ENCODE measurements at places on chromosomes 5 and 9. TPM values are rescaled to one million over a fixed set of nuclear protein-coding genes. Genes with fewer than 3 reads are reported as not detected.

Gene SLC34A3
- total RNA-seq, result not detected

DNA sequence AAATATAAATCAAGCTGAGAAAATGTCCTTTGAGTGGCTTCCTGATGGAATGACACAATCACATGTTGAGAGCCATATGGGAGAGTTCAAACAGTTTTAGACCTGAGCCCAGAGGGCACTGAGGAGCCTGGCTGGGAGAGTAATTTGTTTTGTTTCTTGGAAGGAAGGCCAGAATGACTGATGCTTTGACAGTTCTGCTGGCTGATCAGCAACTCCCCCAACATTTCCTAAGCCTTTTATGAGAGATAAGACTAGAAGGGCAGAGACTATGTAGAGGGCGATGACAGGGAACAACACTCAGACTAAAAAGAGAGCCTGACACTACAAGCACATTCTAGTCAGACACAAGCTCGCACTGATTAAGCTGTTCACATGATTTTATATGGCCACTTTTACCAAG, 169.2 kb downstream of the COX7C start:
- no peak for DNase-seq
- H3K4me3 ChIP-seq, result no peak overlapping the region
- no peaks in the 10 kb centered on the region for H3K36me3 ChIP-seq

- no peak overlapping the region for H3K27ac ChIP-seq
- H3K27me3 ChIP-seq, result no peaks in the 10 kb centered on the region
- no peak for DNase-seq
These were observed 27.9 kb downstream of the AGTPBP1 start for GRCh38 chr9:85713897-85714296.

GRCh38 chr5:81795666-81796065, 44.8 kb upstream of the SSBP2 start:
- no peaks in the 10 kb centered on the region for H3K27me3 ChIP-seq
- no peaks in the 10 kb centered on the region for H3K36me3 ChIP-seq
- no peaks in the 10 kb centered on the region for H3K4me1 ChIP-seq
- H3K27ac ChIP-seq, result no peak overlapping the region
- H3K4me3 ChIP-seq, result no peak overlapping the region

DNA sequence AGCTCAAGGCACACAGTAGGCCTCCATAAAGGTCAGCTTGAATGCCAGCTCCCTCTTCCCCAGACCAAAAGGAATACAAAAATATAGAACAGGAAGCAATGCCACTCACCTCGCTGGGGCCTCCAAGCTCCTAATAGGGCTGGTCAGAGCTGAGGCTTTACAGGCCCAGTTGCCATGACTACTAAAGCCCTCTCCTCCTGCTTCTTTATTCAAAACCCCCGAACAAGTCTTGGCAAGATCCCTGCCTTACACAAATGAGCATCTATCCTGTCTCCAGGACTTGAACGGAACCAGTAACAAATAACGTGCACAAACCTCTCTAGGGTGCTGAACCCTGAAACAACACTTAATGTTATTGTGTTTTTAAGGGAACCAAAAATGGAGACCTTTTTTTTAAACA, 136.3 kb downstream of the SIL1 start:
- no peak for DNase-seq
- no peak overlapping the region for H3K4me3 ChIP-seq
- H3K4me1 ChIP-seq, result no peaks in the 10 kb centered on the region

Gene WDR31
- 0.33 TPM for total RNA-seq

GRCh38 chr5:89098199-89098756, 215.3 kb upstream of the MEF2C start:
- H3K27me3 ChIP-seq, result no peaks in the 10 kb centered on the region
- DNase-seq, result no peak
- no peak overlapping the region for H3K4me3 ChIP-seq
- H3K27ac ChIP-seq, result no peak overlapping the region
- no peaks in the 10 kb centered on the region for H3K4me1 ChIP-seq

DNA sequence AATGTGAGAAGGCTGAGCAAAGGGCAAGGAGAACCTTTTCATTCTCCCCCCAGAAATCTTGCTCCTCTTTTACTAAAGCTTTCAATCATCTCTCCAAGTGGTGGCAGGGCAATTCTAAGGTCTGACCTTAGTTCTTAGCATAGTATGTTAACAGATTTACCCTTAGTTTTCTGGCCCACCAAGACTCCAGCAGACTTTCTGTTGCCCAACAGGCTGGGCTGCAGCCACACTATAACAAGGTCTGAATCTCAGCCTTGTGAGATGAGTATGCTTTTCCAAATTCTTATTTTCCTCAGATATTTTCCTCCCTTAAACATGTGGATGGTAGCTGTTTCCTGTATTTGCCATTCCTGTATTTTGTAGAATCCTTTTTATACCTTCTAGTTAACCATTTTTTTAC, 69.5 kb downstream of the NIPBL start:
- H3K27ac ChIP-seq, result no peak overlapping the region
- no peaks in the 10 kb centered on the region for H3K36me3 ChIP-seq
- H3K4me1 ChIP-seq, result peaks cover 34% of the 10 kb centered on the region
- H3K4me3 ChIP-seq, result no peak overlapping the region
- DNase-seq, result no peak

- no peaks in the 10 kb centered on the region for H3K27me3 ChIP-seq
- no peaks in the 10 kb centered on the region for H3K36me3 ChIP-seq
- no peak for DNase-seq
- no peak overlapping the region for H3K27ac ChIP-seq
- H3K4me3 ChIP-seq, result no peak overlapping the region
These were observed 566.0 kb downstream of the CAAP1 start for GRCh38 chr9:26326563-26326962.

- no peak overlapping the region for H3K27ac ChIP-seq
- H3K36me3 ChIP-seq, result no peaks in the 10 kb centered on the region
- DNase-seq, result no peak
- no peaks in the 10 kb centered on the region for H3K4me1 ChIP-seq
- H3K27me3 ChIP-seq, result no peaks in the 10 kb centered on the region
- no peak overlapping the region for H3K4me3 ChIP-seq
These were observed 21.1 kb downstream of the FAF2 start for GRCh38 chr5:176469296-176469695.

GRCh38 chr5:79738349-79738748, 48.7 kb downstream of the CMYA5 start:
- no peaks in the 10 kb centered on the region for H3K36me3 ChIP-seq
- H3K27ac ChIP-seq, result no peak overlapping the region
- no peak for DNase-seq
- H3K27me3 ChIP-seq, result no peaks in the 10 kb centered on the region
- peaks cover 41% of the 10 kb centered on the region for H3K4me1 ChIP-seq

- H3K4me3 ChIP-seq, result no peak overlapping the region
- no peak overlapping the region for H3K27ac ChIP-seq
- no peaks in the 10 kb centered on the region for H3K27me3 ChIP-seq
These were observed 124.4 kb downstream of the SSBP2 start for GRCh38 chr5:81626524-81626923.

- H3K4me1 ChIP-seq, result peaks cover 80% of the 10 kb centered on the region
- H3K36me3 ChIP-seq, result peaks cover 12% of the 10 kb centered on the region
- no peak for DNase-seq
- no peaks in the 10 kb centered on the region for H3K27me3 ChIP-seq
These were observed 1.0 kb downstream of the NAIF1 start for GRCh38 chr9:128065907-128066712.

DNA sequence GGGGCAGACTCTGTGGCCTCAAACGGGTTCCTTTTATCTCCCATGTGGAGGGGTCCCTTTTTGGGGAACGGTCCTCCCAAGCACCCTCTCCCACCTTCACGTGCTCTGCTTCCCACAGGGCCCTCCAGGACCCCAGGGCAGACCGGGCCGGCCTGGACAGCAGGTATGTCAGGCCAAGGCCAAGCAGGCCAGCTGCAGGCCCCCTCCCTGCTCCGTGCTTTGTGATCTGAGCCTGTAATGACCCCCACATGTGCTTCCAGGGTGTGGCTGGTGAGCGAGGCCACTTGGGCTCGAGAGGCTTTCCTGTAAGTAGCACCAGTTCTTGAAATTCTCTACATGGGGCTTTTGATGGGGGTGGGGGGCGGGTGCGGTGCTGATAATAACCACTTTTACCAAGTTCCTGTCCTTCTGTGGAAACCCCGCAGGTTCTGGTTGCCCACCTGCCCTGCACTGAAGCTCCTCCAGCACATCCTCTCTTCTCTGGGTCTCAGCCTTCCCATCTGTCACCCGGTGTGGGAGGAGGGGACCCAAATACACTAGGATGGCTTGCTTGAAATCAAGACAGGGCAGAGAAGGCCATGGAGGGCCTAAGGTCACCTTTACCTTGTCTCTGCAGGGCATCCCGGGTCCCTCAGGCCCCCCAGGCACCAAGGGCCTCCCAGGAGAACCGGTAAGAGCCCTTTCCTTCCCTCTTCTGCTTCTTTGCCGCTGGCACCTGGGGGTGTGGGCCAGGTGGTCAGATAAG, 57.9 kb upstream of the ORM1 start:
- no peaks in the 10 kb centered on the region for H3K4me1 ChIP-seq
- peak; percentile 8 for DNase-seq
- no peaks in the 10 kb centered on the region for H3K27me3 ChIP-seq
- no peaks in the 10 kb centered on the region for H3K36me3 ChIP-seq

GRCh38 chr5:68196876-68197275, 18.7 kb upstream of the PIK3R1 start:
- no peak overlapping the region for H3K27ac ChIP-seq
- DNase-seq, result no peak
- no peaks in the 10 kb centered on the region for H3K27me3 ChIP-seq
- no peaks in the 10 kb centered on the region for H3K4me1 ChIP-seq
- H3K4me3 ChIP-seq, result no peak overlapping the region
- H3K36me3 ChIP-seq, result no peaks in the 10 kb centered on the region

DNA sequence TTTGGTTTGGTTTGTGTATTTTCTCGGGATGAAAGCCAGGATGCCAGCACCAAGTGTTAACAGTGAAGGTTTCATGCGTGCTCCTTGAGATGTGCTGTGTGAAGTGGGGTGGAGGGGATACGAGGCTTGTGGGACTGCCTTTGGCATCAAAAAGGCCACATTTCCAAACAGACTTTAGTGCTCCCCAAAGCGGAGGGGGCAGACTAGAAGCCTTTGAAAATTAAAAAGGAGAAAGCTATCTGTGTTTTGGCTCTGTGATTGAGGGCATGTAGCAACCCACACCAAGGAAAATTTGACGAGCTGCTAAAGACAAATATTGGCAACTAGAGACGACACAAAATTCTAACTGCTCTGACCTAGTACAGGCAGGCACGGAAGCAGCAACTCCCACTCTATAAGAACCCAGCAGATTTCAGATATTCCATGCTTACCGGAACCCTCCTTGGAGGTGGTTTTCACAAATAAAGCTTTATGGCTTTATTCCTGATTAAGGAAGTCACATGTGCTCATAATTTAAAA, 154.5 kb downstream of the ARSB start:
- H3K4me3 ChIP-seq, result no peak overlapping the region
- H3K4me1 ChIP-seq, result no peaks in the 10 kb centered on the region
- no peak overlapping the region for H3K27ac ChIP-seq
- DNase-seq, result no peak
- no peaks in the 10 kb centered on the region for H3K27me3 ChIP-seq

All from CD4-positive, alpha-beta memory T cell (primary cell).